NCI-H2029 treated with DMSO at 0.1 percent for 48 hours (cell line): ENCODE measurements at places on chromosomes 4 and X.

DNA sequence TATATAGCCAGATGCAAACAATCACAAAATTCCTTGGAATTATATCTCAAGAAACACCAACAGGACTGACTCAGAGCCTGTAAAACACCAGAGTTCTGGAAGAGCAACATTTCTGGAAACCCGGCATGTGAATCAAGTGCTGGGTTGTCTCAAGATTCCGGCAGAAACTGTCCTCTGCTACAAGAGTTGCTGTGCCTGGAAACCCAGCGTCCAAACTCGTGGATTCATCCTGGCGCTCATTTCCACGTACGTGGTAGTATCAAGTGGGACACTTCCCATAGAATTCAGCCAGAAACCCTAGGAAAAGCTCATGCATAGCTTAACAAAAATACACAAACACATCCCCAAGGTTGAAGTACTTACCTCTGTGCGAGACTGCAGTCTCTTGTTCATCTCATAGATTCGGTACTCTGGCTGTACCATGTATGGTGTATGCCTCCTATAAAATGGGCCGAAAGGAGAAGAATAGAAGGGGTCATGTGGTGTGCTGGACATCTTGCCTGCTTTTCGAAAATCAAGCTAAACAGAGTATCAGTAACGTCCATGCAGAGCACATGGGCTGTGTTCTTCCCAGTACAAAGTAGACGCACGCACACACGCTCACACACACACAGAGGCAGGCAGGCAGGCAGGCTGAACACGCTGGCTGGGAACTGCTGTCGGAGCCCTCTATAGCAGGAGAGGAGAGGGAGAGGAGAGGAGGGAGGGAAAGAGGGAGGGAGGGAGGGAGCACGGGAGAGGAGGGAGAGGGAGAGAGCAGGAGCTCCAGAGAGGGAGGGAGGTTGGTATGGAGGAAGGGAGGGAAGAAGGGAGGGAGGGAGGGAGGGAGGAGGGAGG, at the start of gene LDB2:
LDB2 (minus strand) TSS at position 655 of the 837 bp plus-strand sequence.
- DNase-seq = no peak

DNA sequence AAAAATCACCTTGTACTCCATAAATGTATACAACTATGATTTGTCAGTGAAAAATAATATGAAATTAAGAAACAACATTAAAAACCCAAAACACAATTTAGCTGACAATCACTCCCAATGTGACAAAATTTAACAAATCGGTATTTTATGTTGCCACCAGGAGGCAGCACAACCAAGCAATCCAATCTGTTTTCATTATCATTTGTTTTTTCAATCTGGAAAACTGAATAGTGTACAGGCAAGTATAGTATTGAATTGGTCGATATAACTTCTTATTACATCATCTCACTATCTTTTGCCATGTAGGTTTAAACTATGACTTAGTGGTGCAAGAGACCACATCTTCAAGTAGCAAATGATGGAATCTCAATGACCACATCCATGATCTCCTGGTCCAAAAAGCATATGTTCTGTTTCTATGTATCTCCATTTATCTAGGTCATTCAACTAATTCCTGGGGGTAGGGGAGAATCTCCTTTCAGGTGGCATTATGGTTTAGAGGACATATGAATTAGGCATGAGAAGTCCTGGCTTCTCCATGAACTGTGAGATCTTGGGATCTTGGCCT, 112.9 kb upstream of the AGA start:
- no peak for DNase-seq

DNA sequence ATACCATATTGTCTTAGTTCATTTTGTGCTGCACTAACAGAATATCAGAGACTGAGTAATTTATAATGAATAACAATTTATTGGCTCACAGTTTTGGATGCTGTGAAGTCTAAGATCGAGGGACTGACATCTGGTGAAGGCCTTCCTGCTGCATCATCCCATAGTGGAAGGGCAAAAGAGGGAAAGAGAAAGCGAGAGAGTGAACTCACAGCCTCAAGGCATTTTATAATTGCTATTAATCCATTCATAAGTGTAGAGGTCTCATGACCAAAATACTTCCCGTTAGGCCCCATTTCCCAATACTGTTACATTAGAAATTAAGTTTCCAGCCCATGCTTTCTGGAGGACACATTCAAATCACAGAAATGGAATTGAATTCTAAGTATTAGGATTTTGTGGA, 554.4 kb downstream of the TRAM1L1 start:
- DNase-seq = no peak

GRCh38 chr4:146245850-146246249, 31.5 kb downstream of the REELD1 start:
- no peak for DNase-seq

DNA sequence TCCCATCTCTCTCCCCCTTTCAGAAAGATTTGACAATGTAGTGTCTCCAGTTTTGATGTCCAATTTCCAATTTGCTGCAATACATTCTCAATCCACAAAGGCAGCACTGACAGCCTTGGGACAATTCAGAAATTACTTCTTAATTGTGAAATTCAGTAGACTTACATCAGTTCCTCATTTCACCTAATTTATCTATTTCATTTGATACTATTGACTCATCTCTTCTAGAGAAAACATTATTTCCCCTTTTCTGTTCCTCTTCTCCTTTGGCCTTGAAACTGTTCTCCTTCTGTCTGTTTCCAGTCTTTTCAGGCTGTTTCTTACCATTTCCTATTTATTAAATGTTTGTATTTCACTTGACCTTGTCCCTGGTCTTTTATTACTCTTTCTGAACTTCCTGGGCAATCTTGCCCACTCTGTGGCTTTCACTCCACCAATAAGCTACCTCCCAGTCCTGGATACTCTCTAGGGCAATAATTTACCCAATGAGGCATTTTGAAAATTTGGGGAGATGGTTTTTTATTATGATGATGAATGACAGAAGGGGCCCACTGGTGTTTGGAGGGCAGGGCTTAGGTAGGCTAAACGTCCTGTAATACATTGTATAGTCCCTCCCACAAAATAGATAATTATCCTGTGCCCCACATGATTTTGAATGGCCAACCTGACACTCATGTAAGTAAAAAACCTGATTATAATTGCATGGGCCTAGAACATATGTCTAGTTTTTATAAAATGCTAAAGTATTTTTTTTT, 498.0 kb upstream of the BOD1L1 start:
- no peak for DNase-seq

DNA sequence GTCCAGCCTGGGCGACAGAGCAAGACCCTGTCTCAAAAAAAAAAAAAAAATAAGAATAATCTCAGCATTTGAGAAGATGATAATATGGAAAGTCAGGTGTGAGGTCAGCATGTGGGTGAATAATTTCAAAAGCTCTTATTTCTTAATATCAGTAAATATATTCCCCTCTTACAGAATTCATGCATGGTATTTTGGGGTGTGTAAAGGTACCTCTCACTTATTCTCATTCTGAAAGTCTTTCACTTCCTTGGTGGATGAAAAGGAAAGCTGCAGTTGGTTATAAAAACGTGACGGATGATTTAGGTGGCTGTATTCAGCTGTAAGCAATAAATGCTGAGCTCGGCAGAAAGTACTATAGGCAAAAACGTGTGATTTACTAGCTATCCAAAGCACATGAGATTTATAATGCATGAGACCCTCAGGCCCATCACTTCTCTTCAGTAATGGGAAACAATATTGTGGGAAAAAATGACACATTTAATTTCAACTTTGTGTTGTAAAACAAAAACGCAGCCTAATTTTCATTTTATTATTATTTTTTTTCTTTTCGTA, 353.2 kb upstream of the MAGEB2 start:
- no peak for DNase-seq

- DNase-seq = no peak
Observed at GRCh38 chrX:150464001-150464400, 100.9 kb downstream of the MAMLD1 start.

GRCh38 chr4:183354219-183354618, 32.0 kb upstream of the CLDN24 start:
- peak; percentile 20 for DNase-seq

GRCh38 chr4:153152501-153153338, 51.5 kb upstream of the TRIM2 start:
- no peak for DNase-seq

DNA sequence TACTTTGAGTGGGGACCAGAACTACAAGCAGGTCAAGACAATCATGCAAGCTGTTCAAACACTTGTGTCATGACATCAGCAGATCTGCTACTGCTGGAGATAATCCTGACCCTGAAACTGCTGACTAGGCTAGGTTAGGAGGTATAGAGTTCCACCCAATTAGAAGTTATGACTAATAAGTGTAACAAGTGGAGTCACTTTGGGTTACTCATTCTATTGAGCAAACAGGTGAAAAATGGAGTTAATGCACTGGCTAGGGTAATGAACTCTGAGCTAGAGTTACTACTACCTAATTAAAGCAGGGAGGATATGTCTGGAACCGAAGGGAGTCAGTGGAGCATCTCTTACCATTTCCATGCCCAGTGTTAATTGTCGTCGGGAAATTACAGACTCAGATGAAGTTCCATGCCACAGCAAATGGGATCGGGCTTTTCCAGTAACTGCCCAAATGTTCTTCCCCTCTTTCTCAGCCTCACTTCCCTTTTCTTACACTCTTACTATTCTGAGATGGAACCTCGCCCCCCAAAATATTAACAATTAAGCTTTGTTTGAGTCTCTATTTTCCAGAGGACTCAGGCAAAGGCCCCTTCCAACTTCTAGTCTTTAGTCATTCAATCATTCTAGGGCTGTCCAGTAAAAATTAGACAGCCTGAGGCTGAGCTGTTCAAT, 19.8 kb upstream of the MANBA start:
- DNase-seq = no peak

GRCh38 chrX:56783996-56784620, 55.1 kb downstream of the NBDY start:
- DNase-seq = no peak

GRCh38 chr4:24382381-24382780, 202.0 kb downstream of the DHX15 start:
- DNase-seq = no peak

- DNase-seq = no peak
Observed at GRCh38 chr4:184787766-184788503, 37.8 kb downstream of the ACSL1 start.

- no peak for DNase-seq
Observed at GRCh38 chr4:183610613-183611012, 48.4 kb downstream of the RWDD4 start.

DNA sequence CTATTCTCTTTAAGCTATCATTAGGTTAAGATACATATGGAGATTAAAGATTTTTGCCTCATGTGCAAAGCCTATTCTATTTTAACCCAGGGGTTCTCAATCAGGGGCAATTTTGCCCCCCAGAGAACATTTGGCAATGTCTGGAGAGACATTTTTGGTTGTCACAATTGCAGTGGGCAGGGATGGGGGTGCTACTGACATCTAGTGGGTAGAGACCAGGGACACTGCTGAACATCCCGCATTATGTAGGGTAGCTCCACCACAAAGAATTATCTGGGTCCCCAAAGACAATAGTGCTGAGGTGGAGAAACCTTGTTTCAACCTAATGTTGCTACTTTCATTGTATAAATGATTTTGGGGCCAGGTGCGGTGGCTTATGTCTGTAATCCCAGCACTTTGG, 13.2 kb upstream of the CA5B start:
- no peak for DNase-seq

GRCh38 chr4:165156906-165157305, 44.2 kb upstream of the TMEM192 start:
- DNase-seq = no peak

GRCh38 chr4:168666531-168666930, 169.7 kb downstream of the PALLD start:
- no peak for DNase-seq

DNA sequence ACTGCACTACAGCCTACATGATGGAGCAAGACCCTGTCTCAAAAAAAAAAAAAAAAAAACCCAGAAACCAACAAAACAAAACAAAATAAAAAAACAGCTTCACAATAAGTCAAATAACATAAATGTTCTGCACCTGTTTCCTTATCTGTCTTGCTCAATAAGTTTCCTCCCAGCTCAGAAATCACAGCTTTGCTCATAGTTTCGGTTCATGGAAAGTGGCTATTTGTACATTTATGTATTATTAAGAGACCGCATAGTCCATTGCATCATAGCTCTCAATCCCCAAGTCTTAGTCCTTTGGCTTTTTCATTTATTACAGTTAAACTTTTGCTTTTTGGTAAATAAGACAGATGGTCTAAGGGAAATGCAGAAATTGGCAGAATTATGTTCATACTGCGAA, 24.4 kb upstream of the CFAP299 start:
- no peak for DNase-seq

DNA sequence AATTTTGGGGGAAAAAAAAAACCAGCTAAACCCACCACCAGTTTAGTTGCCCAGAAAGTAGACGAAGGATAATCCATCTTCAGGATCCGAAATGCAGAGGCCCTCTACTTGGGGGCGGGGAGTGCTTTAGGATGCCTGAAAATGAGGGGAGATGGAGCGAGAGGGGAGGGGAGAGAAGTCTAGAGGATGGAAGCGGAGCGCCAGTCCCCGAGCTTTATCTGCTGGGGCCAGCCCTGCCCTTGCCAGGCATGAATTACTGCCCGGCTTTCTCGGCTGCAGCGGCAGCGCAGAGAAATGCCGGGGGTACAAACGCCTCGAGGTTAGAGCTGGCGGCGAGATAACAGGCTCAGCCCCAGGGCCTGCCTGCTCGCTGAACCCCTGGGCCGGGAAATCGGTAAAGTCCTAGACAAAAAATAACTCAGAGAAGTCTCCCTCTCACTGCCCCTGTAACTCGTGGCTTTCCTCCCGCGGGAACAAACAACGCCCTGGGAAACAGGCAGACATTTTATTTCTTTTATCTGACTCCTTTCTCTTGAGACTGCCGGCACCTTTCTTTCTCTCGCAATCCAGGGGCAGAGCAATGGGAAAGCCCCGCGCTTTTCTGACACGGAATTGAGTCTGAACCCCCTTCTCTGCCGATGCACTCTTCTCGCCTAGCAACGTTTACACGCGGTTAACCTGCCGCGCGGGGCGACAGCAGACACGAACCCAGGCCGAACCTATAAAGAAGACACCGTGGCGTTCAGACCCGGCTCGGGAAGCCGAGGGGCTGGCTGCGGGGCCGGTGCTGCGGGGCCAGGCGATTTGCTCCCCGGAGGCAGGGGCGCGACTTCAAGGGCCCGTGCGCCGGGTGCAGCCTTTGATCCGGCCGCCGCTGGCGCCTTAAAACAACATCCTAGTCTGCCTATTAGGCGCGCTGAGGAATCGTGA, 3.1 kb upstream of the MSX1 start:
- DNase-seq = no peak
